ENCODE measurements at places on chromosomes 5 and 9.

GRCh38 chr9:100525563-100525962 lies 52.3 kb upstream of the CAVIN4 start:
- no peak for DNase-seq

DNA sequence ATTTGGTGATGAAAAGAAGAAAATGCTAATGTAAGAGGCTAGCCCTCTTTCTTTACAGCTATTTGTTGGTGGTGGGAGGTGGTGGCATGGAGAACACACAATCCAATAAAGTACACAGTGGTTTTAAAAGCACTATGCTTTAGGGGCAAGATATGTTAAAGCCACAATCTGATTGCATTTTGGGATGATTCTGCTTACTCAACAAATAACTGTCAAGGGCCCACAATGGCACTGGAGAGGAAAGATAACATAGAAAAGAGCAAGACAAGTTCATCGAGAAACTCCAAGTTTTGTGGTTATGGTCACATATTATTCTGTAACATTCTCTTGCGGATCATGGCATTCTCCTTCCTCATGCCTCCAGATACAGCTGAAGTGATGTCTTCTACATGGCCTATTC lies 38.8 kb downstream of the OTP start:
- no peak for DNase-seq

DNA sequence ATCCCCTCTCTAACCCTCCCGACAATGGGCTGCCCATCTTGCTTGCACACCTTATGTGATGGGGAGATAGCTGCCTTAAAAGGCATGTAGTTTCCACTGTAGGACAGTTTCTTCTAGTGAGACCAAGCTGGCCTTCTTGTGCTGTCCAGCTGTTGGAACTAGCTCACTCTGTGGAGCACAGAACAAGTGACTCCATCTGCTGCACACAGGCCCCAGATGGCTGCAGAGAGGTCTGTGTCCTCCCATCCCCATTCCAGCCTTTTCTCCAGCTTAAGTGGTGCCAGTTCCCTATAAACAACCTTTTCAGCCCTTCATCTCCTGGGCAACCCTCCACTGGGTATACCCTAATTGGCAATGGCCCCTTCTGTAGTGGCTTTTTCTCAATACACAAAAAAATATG lies 18.7 kb upstream of the PSD2 start:
- no peak for DNase-seq

DNA sequence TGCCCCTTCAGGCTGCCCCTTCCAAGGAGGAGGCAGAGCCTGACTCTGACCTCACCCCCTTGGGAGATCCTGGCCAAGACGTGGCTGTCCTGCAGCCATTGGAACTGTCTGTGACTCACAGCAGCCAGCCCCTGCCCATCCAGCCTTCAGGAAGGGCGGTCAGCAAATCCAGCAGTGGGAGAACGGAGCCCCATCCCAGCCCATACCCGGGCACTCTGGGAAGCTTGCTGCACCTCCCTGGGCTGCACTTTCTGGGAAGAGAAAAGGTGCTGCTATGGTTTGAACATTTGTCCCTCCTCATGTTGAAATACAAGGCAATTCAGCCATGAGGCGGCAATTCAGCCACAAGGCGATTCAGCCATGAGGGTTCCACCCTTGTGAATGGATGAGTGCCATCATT lies 24.4 kb downstream of the CCDC187 start:
- no peak for DNase-seq

DNA sequence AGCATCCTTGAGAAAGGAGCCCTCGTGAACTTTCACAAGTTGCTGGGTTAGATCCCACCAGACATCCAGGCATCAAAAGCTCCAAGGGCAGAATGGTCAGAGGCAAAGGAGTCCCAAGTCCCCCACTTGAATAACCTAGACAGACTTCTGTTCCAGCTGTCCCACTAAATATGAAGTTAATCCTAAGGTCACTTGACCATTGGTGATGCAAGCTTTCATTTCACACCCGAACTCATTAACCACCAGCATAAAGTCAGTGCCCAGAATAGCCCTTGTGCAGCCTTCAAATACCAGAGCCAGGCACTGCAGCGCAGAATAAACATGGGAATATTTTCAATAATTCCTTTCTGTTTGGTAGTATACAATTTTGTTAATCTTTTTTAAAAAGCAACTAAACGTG lies 28.9 kb downstream of the OXCT1 start:
- no peak for DNase-seq

DNA sequence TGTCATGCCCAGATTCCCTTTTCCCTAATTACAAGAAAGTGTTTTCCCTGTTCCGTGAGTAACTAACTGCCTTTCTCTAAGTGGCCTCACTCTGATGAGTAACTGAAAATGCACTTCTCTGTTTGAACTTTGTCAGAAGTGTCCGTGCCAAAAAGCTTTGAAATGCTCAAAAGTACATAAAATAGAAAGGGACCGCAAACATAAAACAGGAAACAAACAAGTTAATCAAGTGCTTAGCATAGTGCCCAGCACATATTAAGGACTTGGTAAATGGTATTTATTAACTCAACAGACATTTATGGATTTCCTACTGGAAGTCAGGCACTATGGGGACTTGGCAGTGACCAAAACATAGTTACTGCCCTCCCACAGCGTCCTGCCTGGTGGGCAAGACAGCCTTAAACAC lies 22.3 kb downstream of the AQP3 start:
- DNase-seq, result no peak
